A549 treated with CpdA at 1 μM for 4 hours (cell line): ENCODE measurements at places on chromosomes 6 and 20. TPM values are rescaled to one million over a fixed set of nuclear protein-coding genes. Genes with fewer than 3 reads are reported as not detected.

TMEM74B gene
- total RNA-seq: 2.6 to 4.4 TPM (median 4.1 TPM) in 5 replicates

TBPL1 gene
- total RNA-seq: 24.3 to 27.8 TPM (median 26.0 TPM) in 5 replicates

HLA-C gene
- 43.3 to 57.6 TPM (median 52.8 TPM) in 5 replicates for total RNA-seq

KCNB1 gene
- total RNA-seq: 0.14 to 0.44 TPM (median 0.24 TPM) in 5 replicates

MLN gene
- not detected in 5 replicates for total RNA-seq

IRAK1BP1 gene
- 0.61 to 0.76 TPM (median 0.71 TPM) in 5 replicates for total RNA-seq

TUBB2A gene
- total RNA-seq: 68.0 to 86.0 TPM (median 80.3 TPM) in 5 replicates

FLRT3 gene
- 1.8 to 2.1 TPM (median 2.0 TPM) in 5 replicates for total RNA-seq

HLA-DQB1 gene
- total RNA-seq: not detected in 5 replicates

EPHA7 gene
- total RNA-seq: 0.06 to 0.09 TPM (median 0.08 TPM) in 5 replicates

TNFRSF21 gene
- 25.5 to 30.0 TPM (median 28.1 TPM) in 5 replicates for total RNA-seq

LTA gene
- 0.08 to 0.13 TPM (median 0.10 TPM) in 3 of 5 replicates, not detected in the others for total RNA-seq

NKAPL gene
- not detected in 5 replicates for total RNA-seq

LY6G6F gene
- total RNA-seq: not detected in 5 replicates

KCNK16 gene
- total RNA-seq: not detected in 5 replicates
